ENCODE measurements at places on chromosomes 16 and 17.
A peak's percentile ranks its signal among the peaks of the same experiment; 100 is the strongest.

GRCh38 chr17:40963838-40964237 is 2.9 kb downstream of the KRT39 start:
- DNase-seq = peak; percentile 37

DNA sequence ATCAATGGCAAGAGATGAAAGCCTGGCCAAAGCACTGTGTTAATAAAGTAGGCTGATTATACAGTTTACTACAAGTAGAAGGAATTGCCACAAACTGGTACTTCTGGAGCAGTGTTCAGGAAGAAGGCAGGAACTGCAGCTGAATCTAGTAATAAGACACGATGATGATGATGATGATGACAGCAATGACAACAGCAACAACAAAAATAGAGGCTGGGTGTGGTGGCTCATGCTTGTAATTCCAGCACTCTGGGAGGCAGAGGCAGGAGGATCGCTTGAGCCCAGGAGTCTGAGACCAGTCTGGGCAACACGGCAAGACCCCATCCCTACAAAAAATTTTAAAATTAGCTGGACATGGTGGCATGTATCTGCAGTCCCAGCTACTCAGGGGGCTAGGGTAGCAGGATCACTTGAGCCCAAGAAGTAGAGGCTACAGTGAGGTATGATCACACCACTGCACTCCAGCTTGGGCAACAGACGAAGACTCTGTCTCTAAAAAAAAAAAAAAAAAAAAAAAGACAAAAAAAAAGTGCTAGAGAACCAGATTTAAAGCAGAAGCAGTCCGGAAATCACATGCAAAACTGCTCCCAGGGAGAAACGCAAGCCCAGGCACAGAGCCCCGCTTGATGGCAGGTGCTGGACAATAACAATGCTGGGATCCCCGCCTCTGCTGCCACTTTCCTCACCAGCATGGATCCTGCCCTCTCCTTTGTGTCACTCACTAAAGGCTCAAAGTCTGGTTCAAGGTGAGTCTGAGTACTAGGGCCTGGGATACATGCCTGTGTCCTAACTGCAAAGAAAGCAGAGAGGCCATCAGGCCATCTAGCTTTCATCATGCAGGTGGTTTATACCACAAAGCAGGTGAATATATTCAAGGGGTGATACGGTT is 44.8 kb downstream of the CPPED1 start:
- peak; percentile 38 for DNase-seq

GRCh38 chr17:63275318-63275970 is 170.7 kb downstream of the CYB561 start:
- DNase-seq = no peak

DNA sequence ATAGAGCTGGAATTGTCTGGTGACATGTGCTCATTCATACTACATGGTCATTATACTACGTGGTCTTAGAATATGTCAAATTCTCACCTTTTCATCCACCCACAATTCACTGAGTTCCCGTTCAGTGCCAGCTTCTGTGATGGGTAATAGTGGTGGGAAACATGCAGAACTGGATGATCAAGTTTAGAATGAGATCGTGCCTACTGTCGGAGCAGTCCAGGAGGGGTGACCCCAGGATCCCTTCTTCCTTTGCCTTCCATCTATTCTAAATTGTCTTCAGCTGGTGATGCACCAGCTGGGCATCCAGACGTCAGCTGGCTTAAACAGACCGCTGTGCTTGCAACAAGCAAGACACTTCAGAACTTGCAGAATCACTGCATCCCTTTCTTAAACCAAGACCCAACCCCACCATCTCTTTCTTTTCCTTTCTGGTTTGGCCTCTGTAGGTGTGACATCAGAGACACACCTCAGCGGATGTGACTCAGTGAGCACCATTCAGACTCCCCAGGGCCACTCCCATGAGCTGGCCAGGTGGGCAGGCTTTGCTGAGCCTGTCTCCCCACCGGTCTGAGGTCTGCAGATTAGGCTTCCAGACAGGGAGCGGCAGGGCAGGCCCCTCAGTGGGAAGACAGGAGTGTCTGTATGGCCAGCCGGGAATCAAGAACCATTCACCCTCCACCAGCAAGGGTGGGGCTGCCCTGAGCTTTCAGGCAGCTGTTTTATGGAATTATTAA is 18.1 kb downstream of the C17orf100 start:
- peak; percentile 5 for DNase-seq

- no peak for DNase-seq
Observed at GRCh38 chr17:4744999-4745969, 5.6 kb upstream of the CXCL16 start.

GRCh38 chr16:78278056-78278450 is 178.6 kb downstream of the WWOX start:
- DNase-seq = no peak

DNA sequence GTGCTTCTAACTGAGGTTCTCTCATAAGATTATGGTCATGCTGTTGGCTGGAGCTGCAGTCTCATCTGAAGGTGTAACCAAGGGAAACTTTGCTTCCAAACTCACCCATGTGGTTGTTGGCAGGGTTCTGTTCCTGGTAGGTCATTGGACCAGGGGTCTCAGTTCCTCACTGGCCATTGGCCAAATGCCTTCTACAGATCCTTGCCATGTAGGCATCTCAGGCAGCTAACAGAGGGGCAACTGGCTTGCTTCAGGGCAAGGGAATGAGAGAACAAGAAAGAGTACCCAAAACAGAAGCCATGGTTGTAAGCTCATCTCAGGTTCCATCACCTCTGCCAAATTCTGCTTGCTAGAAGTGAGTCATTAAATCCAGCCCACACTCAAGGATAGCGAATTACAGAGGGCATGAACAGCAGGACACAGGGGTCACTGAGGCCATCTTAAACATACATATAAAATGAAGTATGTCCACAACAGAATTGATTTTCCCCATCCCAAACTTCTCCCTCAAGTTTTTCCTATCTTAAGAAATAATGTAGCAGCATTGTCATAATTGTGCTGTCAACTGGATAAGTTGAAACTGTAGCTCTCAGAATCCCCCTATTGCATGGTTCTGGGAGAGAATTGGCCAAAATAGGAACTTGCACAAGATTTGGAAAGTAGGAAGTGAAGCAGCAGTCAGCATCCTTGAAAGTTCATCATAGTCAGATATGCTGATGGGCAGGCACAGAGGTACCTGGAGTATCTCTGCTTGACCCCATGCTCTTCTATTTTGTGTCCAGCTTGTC is 42.4 kb upstream of the CES5A start:
- no peak for DNase-seq

DNA sequence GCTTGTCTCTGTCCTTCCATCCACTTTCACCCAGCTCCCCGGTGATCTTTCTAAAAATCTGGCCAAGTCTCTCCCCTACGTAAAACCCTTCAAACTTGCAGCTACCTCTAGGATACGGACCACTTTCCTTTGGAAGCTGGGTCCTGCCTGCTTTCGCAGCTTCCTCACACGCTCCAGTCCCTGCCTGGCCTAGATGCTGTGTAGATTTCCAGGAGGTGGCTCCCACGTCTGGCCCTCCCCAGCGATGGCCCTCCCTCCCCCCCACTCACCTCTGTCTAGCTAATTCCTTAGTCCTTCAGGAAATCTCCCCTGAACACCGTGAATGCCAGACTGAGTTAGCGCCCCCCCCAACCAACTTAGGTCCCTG is 579 bp upstream of the LRRC59 start:
- DNase-seq = peak; percentile 29

GRCh38 chr17:15194859-15195277 is 70.3 kb downstream of the PMP22 start:
- DNase-seq = peak; percentile 95

DNA sequence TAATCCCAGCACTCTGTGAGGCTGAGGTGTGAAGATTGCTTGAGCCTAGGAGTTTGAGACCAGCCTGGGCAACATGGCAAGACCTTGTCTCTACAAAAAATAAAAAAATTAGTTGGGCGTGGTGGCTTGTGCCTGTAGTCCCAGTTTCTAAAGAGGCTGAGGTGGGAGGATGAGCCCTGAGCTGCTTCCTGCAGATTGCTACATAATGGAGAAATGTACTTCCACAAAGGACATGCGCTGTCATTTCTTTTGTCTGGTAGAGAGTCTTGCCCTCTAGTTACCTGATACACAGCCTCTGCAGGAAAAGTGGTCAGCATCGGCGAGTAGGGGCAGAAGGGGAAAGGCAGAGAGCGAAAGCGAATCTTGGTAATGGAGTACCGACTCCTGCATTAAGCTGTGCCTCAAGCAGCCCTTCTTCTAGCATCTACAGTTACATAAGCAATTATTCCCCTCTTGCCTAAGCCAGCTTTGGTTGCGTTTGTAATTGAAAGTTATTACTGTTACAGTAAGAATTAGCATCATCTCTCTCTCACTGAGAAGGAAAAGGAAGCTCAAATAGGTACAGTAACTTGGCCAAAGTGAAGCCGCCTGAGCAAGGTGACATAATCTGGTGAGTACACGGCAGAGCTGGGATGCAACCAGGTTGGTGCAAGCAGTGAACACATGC is 18.5 kb upstream of the GGA2 start:
- no peak for DNase-seq

DNA sequence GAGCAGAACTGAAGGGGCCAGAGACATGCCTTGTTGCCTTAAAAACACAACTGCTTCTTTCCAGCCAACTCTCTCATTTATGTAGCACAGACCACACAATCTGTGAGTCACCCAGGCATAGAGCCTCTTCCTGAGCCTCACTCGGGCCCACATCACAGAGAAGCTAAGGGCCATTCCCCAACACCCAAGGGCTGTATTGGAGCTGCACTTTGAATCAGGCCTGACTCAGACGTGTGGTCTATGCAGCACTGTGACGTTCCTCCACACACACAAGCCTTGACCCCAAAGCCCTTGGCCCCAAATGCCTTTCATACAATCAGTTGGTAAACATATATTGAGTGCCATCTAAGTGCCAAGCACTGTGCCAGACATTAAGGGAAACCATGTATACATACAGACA is 308.9 kb upstream of the DYNLRB2 start:
- no peak for DNase-seq

DNA sequence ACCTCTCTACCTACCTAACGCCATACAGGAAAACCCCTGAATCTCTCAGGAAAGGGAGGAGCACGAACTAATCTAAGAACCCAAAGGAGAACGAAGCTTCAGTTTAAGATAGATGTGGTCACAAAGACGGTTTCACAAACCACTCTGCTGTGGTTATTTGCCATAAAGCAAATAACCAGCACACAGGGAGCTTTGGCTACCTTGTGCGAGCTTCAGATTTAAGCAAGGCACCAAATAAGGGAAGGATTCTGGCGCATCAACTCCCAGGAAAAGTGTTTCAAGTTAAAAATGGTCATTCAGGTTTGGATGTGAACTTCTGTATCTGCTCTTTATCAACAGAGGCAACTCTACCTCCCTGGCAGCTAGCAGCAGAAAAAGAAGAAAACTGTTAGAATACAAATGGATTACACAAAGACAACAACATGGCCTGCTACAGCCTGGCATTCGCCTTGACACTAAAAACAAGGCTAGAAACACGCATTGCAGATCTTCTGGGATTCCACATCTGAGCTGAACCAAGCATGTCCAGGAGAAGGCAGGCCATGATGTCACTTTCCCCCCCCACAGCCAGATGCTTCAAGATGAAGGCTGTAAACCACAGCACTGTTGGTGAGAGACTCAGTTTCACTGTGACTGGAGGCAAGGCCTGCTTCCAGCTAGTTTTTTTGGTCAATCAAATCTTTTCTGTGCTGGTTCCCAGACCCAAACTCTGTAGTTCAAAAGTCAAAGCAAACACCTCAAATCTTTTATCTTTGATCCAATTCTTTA is 43.6 kb downstream of the SMG6 start:
- no peak for DNase-seq

- no peak for DNase-seq
Observed at GRCh38 chr16:3738128-3738527, 20.8 kb upstream of the TRAP1 start.

- no peak for DNase-seq
Observed at GRCh38 chr16:23064639-23065038, 84.6 kb downstream of the USP31 start.

DNA sequence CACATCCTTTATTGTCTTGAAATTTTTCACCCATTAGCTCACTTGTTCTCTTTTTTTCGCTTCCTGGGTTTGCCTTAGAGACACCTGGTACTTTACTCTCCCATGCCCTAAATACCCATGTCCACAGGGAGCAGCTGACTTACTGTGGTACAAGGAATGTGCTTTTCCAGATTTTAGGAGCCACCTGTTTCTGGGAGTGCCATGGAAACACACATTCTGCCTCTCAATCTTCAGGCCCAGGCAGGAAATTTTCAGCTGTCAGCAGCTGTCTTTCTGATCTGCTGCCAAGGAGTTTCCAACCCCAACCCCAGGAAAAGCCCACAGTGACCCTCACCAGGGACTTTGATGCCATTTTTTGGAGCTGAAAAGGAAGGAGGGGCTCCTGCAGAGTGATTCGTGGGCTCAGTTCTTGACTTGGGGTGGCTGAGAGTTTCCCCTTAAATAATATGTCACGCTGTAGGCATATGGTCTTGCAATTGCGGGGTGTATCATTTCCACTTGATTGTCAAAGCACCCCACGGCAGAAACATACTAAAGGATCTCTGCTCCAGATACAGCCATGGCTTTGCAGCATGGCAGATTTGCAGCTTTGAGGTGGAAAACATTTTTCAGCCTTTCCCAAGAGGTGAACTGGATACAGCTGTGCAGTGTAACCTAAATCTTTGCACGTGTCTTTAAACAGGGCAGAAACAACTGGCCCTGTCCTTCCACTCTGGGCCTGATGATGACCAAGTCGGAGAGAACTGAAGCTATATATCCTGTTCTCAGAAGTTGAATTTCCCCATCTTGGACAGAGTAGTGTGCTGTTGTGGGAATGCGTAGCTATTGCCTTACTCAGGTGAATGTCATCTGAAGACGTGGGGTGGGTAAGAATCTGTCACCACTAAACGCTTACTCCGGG is 19.2 kb downstream of the RBFOX1 start:
- peak; percentile 53 for DNase-seq

- DNase-seq = no peak
Observed at GRCh38 chr17:7922269-7922844, 6.3 kb upstream of the RNF227 start.

DNA sequence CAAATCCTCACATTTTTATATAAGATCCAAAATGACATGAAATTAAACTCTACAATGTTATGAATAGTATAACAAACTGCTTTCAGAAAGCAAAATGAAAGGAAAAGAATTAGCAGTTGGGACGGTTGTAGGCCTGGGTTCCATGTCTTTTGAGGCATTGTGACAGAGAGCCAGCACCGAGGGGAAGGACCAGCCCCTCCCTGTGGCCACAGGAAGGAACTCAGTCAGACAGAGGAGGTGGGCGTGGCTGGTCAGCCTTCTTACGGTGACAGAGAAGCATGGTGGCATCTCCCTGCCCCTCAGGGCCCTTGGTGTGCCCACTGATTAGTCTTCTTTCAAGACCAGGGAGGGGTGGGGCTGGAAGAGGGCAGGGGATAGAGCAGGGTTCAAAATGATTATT is 5.7 kb downstream of the ZNF319 start:
- peak; percentile 58 for DNase-seq
